ENCODE measurements at places on chromosomes 3 and 15.
A peak's percentile ranks its signal among the peaks of the same experiment; 100 is the strongest.

DNA sequence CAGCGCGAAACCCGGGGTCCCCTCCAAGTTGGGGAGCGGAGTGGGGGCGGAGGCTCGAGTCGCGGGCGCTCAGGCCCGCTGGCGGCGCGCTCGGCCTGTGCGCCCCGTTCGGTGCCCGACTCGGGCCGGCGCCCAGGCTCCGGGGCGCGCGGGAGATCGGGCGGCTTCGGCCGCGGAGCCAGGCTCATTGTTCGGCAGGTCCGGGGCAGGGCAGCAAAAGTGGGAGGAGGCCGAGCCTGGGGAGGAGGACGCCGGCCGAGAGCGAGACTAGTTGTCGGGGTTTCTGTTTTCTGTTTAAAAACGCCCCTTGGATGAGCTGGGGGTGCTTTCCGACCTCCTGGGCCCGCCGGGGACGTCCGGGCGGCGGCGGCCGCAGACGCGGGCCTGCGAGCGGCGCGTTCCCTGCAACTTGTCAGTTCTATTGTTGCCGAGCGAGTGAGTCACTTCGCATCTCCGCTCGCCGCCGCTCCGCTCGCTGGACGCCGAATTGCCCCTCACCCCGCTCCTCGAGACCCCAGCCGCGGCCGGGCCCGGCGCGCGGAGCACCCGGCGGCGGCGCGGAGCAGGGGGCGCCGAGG, 676 bp downstream of the TCF12 start:
- H3K36me3 ChIP-seq, result peaks cover 2% of the 10 kb centered on the region
- peak overlapping the region; percentile 99 for H3K27ac ChIP-seq
- peak; percentile 42 for DNase-seq

GRCh38 chr15:57255751-57256341, 120.5 kb upstream of the CGNL1 start:
- no peak for DNase-seq
- H3K36me3 ChIP-seq, result peaks cover 21% of the 10 kb centered on the region
- H3K4me1 ChIP-seq, result peaks cover 5% of the 10 kb centered on the region

DNA sequence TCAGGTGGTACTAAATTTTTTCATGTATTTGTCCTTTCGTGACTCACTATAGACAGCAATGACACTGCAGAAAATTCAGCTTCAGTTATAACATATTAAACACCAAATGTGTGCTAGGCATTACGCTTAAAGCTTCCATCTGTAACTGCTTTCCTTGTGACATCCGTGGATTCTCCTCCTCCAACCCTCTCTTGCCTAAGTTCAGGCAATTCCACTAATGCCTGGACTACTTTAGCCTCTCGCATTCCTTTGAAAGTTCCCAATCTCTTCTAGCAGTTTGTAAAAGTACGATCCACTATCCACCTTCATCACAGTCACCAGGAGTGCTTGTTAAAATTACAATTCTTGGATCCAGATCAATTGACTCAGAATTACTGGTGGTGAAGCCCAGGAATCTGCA, 17.7 kb downstream of the CCDC80 start:
- DNase-seq, result no peak
- no peaks in the 10 kb centered on the region for H3K36me3 ChIP-seq
- H3K4me1 ChIP-seq, result no peaks in the 10 kb centered on the region
- H3K4me3 ChIP-seq, result no peak overlapping the region

GRCh38 chr15:49852756-49853155, 231.9 kb downstream of the DTWD1 start:
- no peaks in the 10 kb centered on the region for H3K36me3 ChIP-seq
- no peak for DNase-seq
- no peak overlapping the region for H3K4me3 ChIP-seq
- no peaks in the 10 kb centered on the region for H3K4me1 ChIP-seq
- H3K27me3 ChIP-seq, result no peaks in the 10 kb centered on the region

GRCh38 chr3:194124193-194124592, 11.8 kb upstream of the HES1 start:
- H3K27me3 ChIP-seq, result no peaks in the 10 kb centered on the region
- no peaks in the 10 kb centered on the region for H3K36me3 ChIP-seq
- H3K27ac ChIP-seq, result peak overlapping the region; percentile 85
- no peak overlapping the region for H3K4me3 ChIP-seq

DNA sequence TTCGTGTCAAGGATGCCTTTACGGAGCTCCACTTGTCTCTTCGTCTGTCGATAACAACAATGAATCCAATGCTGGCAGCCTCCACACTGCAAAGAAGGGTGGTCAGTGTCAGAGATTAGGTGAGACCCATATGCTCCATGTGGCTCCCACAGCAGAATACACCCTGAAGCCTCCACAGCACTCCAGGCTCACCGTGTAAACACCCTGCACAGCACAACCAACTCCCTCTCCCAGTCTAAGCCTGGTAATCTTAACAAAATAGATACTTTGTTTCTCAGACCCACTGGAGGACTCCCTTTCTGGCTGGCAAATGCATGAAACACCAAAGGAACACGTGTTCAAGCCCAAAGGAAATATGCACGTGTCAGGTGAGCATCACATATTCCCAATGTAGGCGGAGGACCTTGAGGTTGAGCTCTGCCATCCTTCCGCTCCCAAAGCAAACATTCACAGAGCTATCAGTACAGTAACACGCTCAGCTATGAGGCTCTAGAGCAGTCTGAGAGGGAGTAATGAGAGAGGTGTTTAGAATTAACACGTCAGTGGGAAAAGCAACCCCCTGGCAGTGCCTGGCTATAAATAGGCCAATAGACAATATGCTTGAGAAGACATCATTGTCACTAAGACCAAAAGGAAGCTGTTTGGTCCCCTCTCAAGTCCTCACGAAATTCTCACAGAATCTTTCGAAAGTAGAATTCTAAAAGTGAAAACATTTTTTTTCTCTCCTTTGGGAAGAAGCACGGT, 86.7 kb downstream of the MCF2L2 start:
- DNase-seq, result no peak
- no peaks in the 10 kb centered on the region for H3K36me3 ChIP-seq
- no peak overlapping the region for H3K27ac ChIP-seq
- no peaks in the 10 kb centered on the region for H3K27me3 ChIP-seq
- H3K4me3 ChIP-seq, result no peak overlapping the region

- no peak overlapping the region for H3K27ac ChIP-seq
- H3K4me3 ChIP-seq, result no peak overlapping the region
- H3K27me3 ChIP-seq, result no peaks in the 10 kb centered on the region
Observed at GRCh38 chr15:58491499-58492202, 59.9 kb downstream of the LIPC start.

DNA sequence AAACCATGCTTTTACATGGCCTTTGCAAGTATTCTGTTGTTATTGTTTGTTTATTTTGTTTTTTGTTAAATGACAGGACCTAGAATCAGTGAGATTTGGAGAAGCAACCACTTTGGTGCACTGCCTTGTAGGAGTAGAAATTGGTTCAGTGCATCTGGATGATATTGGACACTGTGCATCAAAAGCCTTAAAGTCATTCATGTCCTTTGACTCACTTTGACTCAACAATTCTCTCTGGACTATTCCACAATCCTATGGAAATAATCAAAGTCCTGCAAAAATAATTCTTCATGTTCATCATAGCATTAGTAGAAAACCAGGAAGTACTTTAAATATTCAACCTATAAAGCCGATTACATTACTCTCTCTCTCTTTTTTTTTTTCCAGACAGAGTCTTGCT, 224.8 kb downstream of the ABHD5 start:
- H3K4me1 ChIP-seq, result no peaks in the 10 kb centered on the region
- no peak overlapping the region for H3K27ac ChIP-seq
- H3K36me3 ChIP-seq, result no peaks in the 10 kb centered on the region
- DNase-seq, result no peak
- peaks cover 14% of the 10 kb centered on the region for H3K27me3 ChIP-seq

- peaks cover 5% of the 10 kb centered on the region for H3K27me3 ChIP-seq
- DNase-seq, result no peak
- peak overlapping the region; percentile 91 for H3K27ac ChIP-seq
- H3K36me3 ChIP-seq, result no peaks in the 10 kb centered on the region
Observed at GRCh38 chr15:72685301-72685924, 569 bp downstream of the HIGD2B start.

DNA sequence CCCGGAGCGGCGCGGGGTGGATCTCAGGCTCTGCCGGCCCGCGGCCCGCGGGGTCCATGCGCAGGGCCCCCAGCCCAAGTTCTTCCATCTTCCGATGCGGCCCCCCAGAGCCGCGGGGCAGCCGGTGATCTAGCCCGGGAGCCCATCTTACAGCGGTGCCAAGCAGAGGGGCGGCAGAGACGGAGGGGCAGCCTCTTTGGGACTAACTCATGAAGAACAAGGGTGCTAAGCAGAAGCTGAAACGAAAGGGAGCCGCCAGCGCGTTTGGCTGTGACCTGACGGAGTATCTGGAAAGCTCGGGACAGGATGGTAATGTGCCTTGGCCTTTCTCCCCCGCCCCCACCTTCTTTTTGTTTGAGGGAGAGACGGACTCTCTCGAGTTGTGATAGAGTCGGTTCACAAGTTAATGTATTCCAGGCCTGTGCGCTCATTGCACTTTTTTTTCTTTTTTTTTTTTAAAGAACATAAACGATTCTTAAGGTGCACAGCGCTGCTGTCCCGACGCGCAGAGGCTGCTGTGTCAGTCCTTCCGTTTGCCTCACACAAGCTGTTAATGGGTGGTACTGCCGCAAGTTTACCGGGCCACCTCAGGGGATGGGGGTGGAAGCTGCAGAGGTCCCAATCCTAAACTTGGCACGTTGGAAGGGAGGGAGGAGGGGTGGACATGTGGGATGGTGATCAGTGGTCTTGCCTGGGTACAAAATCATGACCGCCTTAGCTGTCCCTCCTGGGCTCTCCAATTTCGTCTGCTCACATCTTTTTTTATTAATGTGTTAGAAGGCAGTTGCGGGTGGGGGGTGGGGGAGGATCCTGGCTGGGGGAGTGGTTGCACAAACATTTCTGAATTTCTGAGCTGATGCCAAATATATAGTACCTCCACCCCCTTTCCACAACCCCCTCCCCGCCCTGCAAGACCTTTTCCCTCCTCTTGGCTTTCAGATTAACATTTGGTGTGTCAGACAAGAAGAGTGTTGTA, 801 bp downstream of the ARHGAP31 start:
- H3K4me1 ChIP-seq, result peaks cover 4% of the 10 kb centered on the region
- H3K27me3 ChIP-seq, result no peaks in the 10 kb centered on the region
- H3K36me3 ChIP-seq, result peaks cover 2% of the 10 kb centered on the region
- DNase-seq, result peak; percentile 66

GRCh38 chr3:148319161-148319915, 378.4 kb upstream of the AGTR1 start:
- H3K36me3 ChIP-seq, result no peaks in the 10 kb centered on the region
- no peak for DNase-seq
- H3K4me3 ChIP-seq, result no peak overlapping the region
- H3K27me3 ChIP-seq, result peaks cover 2% of the 10 kb centered on the region

GRCh38 chr3:149274220-149274619, 52.6 kb upstream of the CP start:
- no peaks in the 10 kb centered on the region for H3K27me3 ChIP-seq
- no peak overlapping the region for H3K27ac ChIP-seq
- no peak for DNase-seq
- H3K4me3 ChIP-seq, result no peak overlapping the region
- no peaks in the 10 kb centered on the region for H3K36me3 ChIP-seq
- peaks cover 2% of the 10 kb centered on the region for H3K4me1 ChIP-seq

- H3K4me1 ChIP-seq, result peaks cover 42% of the 10 kb centered on the region
- no peaks in the 10 kb centered on the region for H3K36me3 ChIP-seq
- peak; percentile 44 for DNase-seq
Observed at GRCh38 chr3:192884777-192885773, 32.6 kb downstream of the MB21D2 start.

GRCh38 chr3:174168538-174169254, 690.4 kb upstream of the NAALADL2 start:
- no peak overlapping the region for H3K4me3 ChIP-seq
- H3K4me1 ChIP-seq, result peaks cover 10% of the 10 kb centered on the region
- no peaks in the 10 kb centered on the region for H3K36me3 ChIP-seq
- DNase-seq, result no peak
- no peak overlapping the region for H3K27ac ChIP-seq

- DNase-seq, result no peak
- no peak overlapping the region for H3K27ac ChIP-seq
- no peaks in the 10 kb centered on the region for H3K36me3 ChIP-seq
- no peaks in the 10 kb centered on the region for H3K27me3 ChIP-seq
- no peaks in the 10 kb centered on the region for H3K4me1 ChIP-seq
Observed at GRCh38 chr3:46187876-46188275, 20.2 kb downstream of the CCR1 start.

DNA sequence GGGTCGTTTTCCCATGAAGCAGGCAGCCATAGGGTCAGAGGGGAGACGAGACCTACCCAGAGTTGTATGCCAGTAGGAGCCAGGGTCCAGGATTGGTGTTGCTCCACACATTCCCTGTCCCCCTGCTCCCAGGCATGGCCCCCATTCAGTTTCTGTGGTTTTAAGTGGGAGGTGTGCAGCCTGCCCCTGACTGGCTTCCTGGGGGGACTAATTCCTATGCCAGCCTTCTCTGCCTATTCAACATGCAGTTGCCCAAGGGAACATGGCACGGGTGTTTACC, 126.3 kb downstream of the EEFSEC start:
- no peak overlapping the region for H3K4me3 ChIP-seq
- no peak overlapping the region for H3K27ac ChIP-seq
- no peak for DNase-seq
- peaks cover 25% of the 10 kb centered on the region for H3K36me3 ChIP-seq
- peaks cover 20% of the 10 kb centered on the region for H3K4me1 ChIP-seq
- H3K27me3 ChIP-seq, result no peaks in the 10 kb centered on the region

DNA sequence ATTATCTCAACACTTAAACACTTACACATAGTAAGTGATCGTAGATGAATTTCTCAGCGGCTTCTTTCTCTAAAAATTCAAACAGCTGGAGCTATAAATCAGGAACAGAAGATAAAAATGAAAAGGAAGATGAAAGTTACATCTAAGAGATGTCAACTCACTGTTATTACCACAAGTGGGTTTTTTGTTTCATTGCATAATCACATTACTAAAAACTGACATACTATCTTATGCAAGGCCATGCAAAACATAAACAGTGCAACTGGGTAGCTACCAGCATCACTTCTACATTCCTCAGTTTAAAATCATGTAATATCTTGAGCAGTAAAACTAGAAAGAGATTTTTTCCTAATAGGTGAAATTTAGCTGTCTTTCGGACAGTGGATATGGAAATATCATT, 14.9 kb downstream of the MINDY4B start:
- no peaks in the 10 kb centered on the region for H3K27me3 ChIP-seq
- no peak overlapping the region for H3K4me3 ChIP-seq
- no peaks in the 10 kb centered on the region for H3K4me1 ChIP-seq

DNA sequence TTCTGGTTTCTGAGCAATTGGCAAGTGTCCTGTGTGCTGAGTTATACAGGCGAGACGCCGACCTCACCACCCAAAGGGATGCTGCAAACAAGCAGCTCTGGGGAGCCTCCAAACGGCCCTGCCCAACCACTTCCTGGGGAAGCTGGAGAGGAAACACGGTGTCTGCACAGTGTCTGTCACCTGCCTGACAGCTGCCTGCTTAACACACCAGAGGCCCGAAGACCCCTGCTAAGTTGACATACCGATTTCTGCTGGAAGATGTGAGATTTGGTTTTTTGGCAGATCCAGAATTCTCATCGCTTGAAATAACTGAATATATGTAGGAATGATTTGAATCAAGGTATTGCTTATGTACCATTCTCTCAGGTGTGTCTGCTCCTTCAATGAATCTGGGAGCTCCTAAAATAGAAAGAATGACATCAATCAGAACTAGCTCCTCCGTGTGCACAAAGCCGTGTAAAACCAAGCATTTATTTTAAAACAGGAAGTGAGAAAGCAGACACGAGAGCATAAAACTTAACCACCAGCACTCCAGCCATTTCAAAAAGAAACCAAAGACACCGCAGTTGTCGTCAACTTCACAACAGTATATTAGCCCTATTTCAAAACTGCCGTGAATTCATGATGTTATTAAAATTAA, 27.2 kb downstream of the LRRC2 start:
- H3K4me3 ChIP-seq, result no peak overlapping the region
- peaks cover 5% of the 10 kb centered on the region for H3K27me3 ChIP-seq
- H3K27ac ChIP-seq, result no peak overlapping the region
- DNase-seq, result peak; percentile 26
- H3K36me3 ChIP-seq, result no peaks in the 10 kb centered on the region

Measured in large intestine (tissue), 12 donors.